ENCODE measurements at places on chromosomes 5 and 9.

DNA sequence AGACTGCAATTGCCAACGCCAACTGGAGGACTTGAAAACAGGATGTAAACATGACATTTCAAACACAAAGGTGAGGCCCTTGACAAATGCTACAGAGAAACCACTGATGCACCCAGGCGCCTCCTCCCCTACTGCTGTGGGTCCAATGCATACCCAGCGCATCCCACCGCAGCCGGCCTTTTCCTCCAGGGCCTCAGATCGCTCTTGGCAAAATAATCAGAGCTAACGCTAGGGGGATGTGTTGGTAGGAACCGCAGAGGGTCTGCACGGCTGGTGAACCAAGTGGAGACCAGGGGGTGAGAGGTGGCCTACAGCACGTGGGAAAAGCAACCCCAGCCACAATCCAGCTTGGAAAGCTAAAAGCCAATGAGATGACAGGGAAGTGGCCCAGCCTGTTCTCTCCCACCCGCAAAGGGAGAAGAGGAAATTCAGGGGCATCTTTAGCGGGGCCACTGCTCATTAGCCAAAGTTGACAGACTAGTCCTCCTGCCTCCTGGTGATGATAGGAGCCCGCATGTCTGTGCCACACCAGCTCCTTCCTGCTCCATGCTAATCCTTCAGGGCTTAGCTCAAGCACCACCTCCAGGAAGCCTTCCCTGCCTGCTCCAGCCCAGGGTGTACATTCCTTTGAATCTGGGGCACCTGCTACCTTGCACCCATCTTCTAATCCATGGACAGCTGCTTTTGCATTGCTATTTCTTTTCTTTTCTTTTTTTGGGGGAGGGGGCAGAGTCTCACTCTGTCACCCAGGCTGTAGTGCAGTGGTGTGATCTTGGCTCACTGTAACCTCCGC lies 5.9 kb downstream of the FAM163B start:
- no peak for DNase-seq

GRCh38 chr9:121286973-121287741 lies 19.2 kb downstream of the GSN start:
- DNase-seq: peak; percentile 97

- DNase-seq: peak; percentile 66
These were observed 97.1 kb upstream of the CDH6 start for GRCh38 chr5:31096238-31096865.

DNA sequence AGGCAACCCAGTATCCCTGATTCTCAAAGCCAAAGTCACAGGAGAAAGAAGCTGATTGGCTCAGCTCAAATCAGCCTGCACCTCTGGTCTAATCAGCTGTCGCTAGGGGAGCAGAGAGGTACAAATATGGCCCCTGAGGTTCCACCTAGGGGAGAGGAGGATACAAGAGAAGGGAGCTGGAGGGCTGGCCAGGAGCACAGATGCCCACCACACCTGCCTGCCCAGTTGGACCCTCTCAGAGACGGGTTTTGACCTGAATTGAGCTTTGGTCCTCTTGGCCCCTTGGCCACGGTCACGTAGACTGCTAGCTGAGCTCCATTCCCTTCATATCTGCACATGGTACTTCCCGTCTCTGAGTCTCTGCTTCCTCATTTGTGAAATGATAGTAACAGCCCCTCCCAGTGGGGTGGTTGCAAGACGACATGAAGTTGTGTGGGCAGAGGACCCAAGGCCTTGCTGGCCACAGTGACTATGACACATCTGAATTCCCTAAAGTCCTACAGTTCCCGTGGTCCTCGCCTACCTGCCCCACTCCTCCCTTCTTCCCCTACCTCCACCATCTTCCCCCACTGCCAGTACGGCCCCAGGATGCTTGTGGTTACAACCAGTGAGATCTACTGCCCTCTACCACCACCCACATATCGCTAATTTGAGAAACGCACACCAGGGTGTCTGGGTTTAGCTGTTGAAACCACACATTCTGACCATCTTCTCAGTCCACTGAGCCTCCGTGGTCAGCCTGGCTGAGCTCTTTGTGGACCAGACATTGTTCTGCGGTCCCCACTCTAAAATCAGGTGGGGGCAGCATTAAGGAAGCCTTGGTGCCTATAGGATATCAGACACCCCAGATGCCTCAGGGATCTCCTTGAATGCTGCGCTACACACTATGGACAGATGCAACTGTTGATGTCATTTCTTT lies 60.3 kb upstream of the NEK6 start:
- DNase-seq: no peak

DNA sequence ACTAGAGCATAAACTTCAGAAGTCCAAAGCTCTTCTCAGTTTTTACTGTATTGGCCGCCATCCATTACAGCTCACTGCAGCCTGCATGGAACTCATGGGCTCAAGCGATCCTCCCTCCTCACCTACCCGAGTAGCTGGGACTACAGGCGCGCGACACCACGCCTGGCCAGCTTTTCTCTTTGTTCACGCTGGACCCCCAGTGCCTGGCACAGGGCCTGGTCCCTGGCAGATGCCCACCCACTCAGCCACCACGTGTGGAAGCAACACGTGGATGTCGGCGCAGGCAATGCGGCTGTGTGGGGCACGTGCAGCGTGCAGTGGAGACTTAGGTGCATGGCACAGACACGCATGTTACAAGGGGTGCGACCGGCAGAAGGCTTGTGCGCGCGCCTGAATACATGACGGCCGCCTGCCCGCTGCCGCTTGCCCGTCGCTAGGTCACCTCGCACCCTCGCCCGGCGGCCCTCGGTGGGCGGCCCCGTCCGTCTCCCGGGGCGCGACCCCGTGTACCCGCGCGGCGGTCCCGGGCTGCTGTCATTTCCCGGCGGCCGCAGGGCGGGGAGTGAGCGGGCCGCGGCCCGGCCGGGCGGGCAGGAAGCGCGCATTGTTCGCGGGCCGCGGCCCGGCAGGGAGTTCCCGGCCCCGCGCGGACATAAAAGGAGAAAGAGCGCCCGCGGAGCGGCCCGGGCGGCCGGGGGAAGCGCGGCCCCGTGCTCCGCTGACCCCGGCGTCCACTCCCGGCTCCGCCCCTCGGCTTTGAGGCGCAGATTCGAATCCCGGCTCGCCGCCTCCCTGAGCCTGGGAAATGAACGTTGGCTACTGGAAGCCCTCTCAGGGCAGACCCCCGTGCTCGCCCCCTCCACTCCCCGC lies 24.1 kb upstream of the PTGS1 start:
- peak; percentile 30 for DNase-seq

GRCh38 chr5:177271113-177271512 lies 32.4 kb downstream of the RAB24 start:
- no peak for DNase-seq

DNA sequence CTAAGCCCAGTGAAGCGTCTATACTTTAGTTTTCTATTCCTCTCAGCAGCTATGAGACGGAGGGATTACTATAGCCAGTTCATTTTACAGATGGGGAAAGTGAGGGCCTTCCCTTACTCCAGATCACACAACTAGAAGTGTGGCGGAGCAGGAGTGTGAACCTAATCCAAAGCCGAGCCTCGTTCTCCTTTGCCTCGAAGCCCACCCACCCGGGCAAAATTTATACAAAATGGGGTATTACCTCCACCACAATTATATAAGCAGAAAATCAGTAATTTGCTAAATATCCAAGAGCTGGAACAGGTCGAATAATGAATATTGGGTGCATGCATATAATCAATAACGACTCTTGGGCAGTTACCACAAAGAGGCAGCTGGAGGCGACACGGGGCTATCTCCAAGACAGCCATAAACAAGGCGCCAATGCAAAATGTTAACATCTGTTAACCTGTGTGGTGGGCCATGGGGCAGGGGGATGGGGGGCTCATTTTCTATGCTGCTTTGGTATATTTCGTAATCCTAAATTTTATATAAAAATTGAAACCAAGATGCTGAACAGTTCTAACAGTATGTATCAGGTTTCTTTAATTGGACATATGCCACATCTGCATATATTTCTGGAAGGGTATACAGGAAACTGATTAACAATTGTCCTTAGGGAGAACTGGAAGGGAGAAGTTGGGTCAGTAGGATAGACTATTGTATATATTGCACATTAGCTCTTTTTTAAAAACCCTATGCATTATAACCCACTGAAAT lies 1.2 kb upstream of the RNF44 start:
- no peak for DNase-seq

DNA sequence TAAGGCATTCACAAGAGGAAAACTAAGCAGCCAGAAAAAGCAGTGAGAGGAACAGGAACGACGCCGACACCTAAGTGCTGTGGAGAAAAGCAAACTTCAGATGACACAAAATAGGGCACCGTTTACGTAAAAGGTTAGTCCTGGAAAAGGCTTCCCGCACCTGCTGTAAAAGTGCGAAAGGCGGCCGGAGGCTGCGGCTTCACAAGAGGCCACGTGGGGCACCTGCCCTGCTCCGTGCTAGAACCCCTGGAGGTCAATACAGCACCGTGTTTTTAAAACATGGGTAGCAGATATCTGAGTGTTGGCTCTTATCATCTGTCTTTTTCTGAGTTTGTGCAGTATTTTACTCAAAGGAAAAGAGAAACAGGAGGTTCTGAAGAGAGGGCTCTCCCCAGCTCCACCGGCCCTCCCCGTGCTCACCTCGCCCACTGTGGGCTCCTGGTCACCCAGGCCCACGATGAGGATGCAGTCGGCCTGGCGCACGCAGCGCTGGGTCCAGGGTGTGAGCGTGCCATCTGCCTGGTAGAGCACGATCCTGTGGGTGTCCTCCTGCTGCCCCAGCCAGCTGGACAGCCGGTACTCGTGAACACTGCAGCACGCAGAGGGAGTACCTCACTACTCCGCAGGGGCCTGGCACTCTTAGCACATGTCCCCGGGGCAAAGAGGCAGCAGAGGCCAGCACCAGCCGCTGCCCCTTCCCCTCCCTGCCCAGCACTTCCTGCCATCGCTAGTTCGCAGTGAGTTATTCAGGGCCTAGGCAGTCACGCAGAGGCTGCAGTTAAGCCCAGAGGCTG lies 21.0 kb upstream of the NSMF start:
- no peak for DNase-seq

GRCh38 chr5:77518304-77518703 lies 26.2 kb upstream of the WDR41 start:
- DNase-seq: peak; percentile 2

GRCh38 chr5:178502401-178503100 lies 87.6 kb downstream of the COL23A1 start:
- DNase-seq: peak; percentile 83

GRCh38 chr5:165282491-165282890 lies 1777.1 kb downstream of the MAT2B start:
- DNase-seq: no peak

DNA sequence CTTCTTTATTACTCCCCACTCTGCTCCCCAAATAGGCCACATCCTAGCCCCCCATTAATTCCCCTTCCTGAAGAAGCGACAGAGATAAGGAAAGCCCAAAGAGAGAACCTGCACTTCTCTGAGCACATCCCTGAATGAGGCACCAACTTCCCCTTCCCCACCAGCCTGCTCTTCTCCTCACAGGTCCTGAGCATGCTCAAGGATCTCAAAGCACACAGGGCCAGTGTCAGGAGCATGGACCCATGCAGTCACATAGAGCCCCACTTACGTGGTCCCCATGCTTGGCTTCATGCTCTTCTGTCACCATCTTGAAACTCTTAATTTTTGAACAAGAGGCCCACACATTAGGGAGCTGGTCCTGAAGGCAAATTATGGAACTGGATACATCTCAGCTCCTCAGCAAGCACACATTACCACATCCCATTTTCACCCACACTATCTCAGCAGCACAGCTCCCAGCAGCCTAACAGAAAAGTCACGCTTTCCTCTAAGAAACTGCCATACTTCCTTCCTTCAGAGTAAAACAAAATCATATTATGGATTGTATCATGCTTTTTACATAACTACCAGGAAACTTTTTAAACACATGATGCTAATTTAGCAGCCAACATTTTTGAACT lies 99.8 kb downstream of the NFIB start:
- no peak for DNase-seq

- no peak for DNase-seq
These were observed 589.2 kb upstream of the KLF4 start for GRCh38 chr9:108078811-108079210.

DNA sequence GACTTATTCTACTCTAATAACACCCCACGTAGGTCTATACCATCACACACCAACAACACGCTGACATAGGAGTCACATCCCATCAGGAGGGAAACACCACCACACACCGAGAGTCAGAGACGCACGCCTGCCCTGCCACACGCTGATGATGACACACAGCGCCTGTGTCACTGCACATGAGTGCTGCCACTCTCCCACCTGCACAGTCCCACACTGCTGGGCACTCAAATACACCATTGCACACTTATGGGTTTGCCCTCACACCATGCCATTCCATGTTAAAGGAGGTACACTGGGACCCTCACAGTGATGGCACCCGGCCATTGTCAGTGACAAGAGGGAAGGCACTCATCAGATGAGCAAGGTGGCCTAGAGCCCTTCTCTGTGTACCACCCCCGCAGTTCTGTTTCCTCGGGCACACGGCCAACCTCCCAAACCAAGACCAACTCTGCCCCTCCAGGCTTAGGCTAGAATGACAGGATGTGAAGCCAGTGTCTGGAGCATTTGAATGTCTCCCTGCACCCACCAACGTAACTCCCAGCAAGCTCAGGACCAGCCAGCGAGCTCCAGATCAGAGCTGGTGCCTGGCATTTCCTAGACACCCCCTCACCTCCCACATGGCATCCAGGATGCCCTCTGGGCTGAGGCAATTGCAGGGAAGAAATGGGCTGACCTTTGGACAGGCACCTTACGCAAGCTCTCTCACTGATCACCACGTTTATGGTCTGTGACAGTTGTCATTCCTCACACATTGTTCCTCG lies 3.6 kb upstream of the CPLX2 start:
- no peak for DNase-seq

DNA sequence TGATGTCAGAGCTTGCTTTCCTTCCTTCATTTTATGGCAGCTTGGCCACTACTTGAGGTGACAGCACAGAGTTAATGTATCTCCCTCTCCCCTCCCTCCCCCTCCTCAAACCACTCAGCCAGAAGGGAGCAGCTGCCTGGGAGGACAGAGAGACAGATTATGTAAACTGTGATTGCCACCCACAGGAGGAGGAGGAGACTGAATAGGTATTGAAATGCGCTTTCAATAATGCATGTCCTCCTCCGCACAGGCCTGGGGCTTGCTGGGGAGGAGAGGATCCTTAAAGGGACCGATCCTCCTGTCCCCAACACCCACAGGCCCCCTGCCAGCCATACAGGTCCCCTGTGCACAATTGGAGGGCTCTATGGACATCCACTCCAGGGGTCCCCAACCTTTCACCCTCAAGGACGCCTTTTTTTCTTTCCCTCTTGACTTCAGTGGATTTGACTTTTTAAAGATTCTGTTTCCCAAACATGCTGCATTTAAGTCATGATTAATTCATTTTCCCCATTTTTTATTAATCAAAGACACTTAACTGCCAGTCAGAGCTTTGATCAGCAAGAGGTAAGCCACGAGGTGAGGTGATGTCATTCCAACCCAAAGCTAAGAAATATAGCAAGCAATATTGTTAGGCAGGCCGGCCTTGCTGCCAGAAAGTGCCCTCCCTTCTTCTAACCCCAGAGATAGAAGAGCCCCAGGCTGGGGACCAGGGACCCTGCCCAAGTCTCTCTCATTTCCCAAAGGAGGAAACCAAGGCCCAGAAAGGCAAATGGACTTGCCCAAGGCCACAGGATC lies 47.5 kb upstream of the CPLX2 start:
- DNase-seq: no peak

GRCh38 chr5:59034498-59035186 lies 451.8 kb downstream of the RAB3C start:
- DNase-seq: peak; percentile 66

Measured in mesenchymal stem cell (in vitro differentiated cells and primary cell).